ENCODE measurements at places on chromosomes 12 and 14. TPM values are rescaled to one million over a fixed set of nuclear protein-coding genes. Genes with fewer than 3 reads are reported as not detected.

Gene MAP3K9
- total RNA-seq: 25.0 TPM

Gene RNF212B
- total RNA-seq: not detected

Gene SRRM4
- not detected for total RNA-seq

- DNase-seq: no peak
Observed at GRCh38 chr14:54447231-54447692, 6.1 kb upstream of the CNIH1 start.

DNA sequence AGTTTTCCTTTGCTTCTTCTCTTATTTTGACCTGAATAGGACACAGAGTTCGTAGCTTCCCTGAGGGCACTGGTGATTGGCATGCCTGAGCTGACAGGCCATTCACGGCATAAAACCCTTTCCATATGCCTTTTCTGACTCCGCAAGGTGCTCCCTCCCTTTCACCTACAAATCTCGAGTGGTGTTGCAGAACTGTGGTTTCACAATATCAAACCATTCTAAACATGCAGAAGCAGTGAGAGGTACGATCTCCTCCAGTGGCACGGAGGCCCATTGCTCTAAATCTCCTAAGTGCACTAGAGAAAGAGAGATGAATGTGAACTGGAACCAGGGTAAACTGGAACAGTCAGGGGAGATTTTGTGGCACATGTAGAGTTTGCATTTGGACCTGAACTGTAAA, 23.9 kb downstream of the CLSTN3 start:
- no peak for DNase-seq

DNA sequence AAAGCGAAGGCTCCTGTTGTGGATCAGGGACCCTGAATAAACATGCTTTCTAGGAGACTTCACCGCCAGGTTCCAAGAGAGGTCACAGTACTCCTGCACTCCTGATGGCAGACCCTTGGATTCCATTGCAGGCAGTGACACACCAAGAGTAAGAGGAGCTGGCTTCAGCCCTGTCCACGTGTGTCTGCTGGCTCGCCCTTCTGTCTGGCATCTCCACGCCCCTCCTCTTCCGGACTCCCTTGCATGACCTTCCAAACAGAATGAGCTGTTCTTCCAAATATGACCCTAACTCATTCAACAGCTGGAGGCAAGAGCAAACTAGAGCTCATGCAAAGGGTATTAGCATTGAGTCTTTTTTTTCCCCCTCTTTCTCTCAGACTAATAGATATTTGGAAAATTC, 233.0 kb upstream of the PLEKHG7 start:
- DNase-seq: no peak

DNA sequence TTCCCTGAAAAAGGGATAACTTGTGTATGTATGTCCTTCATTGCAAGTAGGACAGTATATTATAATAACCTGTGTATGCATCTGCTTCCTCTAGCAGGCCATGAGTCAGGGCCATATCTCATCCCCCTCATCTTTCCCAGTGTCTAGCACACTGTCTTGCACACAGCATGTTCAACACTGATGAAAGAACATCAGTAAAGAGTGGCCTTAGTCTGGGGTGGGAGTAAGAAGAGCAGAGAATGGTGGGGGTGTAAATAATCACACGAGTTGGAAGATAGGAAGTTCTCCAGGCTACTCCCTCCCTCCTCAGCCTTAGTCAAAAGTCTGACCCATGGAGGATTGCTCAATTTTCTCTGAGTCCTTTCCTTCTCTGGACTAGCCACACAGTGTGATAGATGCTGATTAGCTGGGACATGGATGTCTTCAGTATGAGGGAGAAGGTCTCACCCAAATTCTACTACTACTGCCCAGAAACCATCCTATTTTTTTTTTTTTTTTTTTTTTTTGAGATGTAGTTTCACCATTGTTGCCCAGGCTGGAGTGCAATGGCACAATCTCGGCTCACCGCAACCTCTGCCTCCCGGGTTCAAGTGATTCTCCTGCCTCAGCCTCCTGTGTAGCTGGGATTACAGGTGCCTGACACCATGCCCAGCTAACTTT, 14.6 kb upstream of the SP1 start:
- no peak for DNase-seq

- no peak for DNase-seq
Observed at GRCh38 chr12:71426300-71427047, 13.1 kb upstream of the LGR5 start.

- no peak for DNase-seq
Observed at GRCh38 chr12:21764065-21764464, 10.4 kb downstream of the KCNJ8 start.

- DNase-seq: no peak
Observed at GRCh38 chr12:87054226-87054625, 798.0 kb upstream of the MGAT4C start.
